ENCODE measurements at places on chromosomes 6 and 20.

GRCh38 chr6:144049386-144049785, 41.3 kb upstream of the PLAGL1 start:
- DNase-seq = no peak

DNA sequence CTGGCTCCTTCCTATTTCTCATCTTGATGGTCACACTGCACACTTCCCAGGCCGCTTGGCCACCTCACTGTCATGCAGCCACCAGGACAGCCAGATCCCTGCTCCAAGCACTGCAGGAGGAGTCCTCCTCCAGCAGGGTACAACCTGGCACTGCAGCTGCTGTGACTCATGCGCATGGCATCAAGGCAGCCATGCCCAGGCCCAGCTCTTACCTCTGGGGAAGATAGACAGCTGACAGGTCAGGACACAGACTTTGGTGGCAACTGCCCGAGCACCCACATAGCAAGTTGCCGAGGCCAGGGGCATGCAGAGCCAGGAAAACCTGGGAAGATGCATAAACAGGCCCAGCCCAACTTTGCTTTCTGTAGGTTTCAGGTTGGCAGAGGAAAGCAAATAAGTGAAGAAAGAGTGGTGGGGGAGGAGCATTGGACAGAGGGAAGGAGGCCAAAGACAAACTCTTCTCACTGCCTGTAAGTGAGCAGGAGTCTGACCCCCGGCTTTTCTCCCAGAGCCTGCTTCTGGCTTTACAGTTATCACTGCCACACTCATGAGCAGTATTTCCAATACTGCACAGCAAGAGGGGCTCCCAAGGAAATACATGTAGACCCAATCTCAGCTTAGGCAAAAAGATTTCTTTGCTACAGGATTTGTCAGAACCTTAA, 38.8 kb downstream of the SLC22A3 start:
- no peak for DNase-seq

GRCh38 chr6:138577151-138577915, 78.0 kb upstream of the NHSL1 start:
- DNase-seq = no peak

GRCh38 chr20:3383878-3384495, 23.5 kb downstream of the DNAAF9 start:
- no peak for DNase-seq

DNA sequence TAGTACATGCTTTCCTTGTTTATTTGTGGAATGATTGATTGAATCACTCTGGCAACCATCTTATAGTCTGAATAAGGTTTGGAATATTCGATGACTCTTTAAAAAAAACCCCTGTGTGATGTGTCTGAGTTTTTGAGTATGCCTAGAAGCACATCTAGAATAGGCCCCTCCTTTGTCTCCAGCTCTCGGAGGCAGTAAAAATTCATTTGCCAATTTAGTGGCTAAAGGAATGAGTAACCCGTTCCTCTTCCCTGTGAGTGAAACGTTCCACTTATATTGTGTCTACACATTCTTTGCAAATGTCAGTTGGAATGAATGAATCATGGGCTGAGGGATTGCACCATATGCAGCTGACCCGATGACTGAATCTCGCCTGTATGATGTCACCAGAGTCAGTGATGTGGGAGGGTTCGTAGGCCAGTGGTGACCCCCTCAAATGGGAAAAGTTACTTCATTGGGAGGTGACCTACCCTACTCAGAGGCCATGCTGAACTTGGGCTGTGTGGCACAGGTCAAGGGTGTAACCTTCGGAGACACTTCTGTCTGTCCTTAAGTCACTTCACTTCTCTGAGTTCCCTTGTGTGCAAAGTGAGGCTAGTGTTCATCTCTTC, 21.6 kb downstream of the MOCS3 start:
- DNase-seq = no peak

DNA sequence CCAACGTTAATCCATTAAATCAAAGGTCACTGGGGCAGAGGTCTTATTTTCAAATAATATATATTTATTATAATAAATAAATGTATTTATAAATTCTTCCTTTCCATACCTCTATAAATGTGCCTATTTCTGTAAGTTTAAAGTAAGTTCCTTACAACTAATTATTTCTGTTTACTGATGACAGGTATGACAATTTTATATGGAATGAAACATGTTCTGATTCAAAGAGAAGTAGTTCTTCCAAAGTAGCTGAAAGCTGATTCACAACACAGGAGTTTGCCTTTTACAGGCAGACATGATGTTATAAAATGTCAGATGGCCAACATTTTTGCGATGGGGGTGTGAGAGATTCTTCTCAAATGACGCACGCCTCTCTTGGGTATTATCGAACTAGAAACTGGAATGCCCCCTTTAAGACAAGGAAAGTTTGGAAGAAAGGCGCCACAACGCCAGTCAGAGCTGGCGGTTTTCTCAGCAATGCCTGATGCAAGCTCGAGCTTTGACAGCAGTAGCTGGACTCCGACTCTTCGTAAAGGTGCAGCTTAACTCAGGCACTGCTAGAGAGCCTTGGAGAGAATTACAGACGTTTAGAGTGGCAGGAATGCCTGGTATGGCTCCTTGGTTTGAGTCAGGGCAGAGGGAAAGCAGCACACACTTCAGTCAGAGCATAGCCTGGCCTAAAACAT, 92.1 kb downstream of the FOXC1 start:
- no peak for DNase-seq

GRCh38 chr20:57967364-57967763, 257.5 kb upstream of the PMEPA1 start:
- DNase-seq = no peak

- DNase-seq = no peak
Observed at GRCh38 chr20:58741384-58741783, 48.8 kb downstream of the NPEPL1 start.

GRCh38 chr6:3210024-3210610, 17.3 kb downstream of the TUBB2B start:
- no peak for DNase-seq

GRCh38 chr6:162242915-162243314, 484.7 kb downstream of the PRKN start:
- DNase-seq = no peak

DNA sequence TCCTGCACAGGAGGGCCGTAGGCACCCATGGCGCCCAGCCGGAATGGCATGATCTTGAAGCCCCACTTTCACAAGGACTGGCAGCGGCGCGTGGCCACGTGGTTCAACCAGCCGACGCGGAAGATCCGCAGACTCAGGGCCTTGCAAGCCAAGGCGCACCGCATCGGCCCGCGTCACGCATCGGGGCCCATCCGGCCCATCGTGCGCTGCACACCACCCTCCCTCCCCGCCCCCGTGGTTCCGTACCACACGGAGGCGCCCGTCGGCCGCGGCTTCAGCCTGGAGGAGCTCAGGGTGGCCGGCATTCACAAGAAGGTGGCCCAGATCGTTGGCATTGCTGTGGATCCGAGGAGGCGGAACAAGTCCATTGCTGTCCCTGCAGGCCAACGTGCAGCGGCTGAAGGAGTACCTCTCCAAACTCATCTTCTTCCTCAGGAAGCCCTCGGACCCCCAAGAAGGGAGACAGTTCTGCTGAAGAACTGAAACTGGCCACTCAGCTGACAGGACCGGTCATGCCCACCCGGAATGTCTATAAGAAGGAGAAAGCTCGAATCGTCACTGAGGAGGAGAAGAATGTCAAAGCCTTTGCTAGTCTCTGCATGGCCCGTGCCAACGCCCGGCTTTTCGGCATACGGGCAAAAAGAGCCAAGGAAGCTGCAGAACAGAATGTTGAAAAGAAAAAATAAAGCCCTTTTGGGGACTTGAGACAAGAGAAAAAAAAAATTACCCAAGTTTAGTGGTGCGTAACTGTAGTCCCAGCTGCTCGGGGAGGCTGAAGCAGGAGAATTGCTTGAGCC, 9.9 kb upstream of the NCOA5 start:
- DNase-seq = no peak

- no peak for DNase-seq
Observed at GRCh38 chr6:71879016-71879415, 7.3 kb upstream of the RIMS1 start.

Measured in D721Med (cell line).